ENCODE measurements at places on chromosomes 6 and 20.

GRCh38 chr6:157804448-157805327, 18.4 kb upstream of the SNX9 start:
- DNase-seq, result no peak

DNA sequence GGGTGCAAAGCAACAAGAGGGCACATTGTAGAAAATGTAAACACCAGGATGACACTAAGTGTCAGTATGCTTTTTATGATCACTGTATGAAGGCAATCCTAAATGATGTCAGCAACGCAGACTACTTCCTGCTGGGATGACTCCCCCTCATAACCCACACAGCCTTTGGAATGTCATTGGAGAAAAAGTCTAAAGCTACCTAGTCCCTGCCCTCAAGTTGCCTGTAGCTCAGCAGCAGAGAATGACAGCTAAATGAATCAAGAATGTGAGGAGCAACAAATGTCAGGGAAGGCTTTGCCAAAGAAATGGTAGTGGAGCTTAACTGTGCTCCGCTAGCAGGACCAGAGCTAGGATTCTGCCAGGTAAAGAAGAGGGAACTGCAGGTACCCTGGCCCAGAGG, 555.6 kb downstream of the CD83 start:
- DNase-seq, result no peak

DNA sequence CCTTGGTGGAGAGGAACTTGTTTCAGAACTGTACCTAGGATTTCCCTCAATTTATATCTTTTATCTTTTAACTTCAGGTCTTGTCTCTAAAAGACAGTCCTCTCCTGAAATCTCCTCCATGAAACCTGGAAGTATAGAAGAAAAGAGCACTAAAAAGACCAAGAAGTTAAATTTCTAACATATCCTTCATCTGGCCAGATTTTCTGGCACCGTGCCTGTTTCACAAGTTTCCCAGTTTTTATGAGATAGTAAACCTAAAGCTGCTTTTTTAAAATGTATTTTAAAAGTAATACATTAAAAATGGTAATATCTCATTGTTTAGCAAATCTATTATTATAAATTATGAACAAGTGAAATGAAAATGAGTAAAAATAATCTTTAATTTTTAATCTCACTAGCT, 348.3 kb upstream of the RSPO3 start:
- no peak for DNase-seq

DNA sequence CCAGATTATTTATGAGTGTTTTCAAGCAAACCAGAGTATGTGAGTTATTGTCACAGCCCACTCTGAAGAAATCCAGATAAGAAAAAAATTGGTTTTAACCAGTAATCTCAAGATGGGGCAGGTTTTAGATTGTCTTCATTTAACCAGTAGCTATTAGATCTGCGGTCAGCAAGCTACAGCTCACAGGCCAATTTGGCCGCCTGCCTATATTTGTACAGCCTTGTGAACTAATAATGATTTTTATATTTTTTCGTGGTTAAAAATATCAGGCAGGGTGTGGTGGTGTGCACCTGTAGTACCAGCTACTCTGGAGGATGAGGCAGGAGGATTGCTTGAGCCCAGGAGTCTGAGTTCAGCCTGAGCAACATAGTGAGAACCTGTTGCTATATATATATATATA, 5.0 kb downstream of the FAM209B start:
- DNase-seq, result no peak

- DNase-seq, result no peak
Observed at GRCh38 chr6:105348897-105349296, 54.0 kb downstream of the PREP start.

- no peak for DNase-seq
Observed at GRCh38 chr6:148416330-148416965, 73.8 kb downstream of the SASH1 start.

- DNase-seq, result no peak
Observed at GRCh38 chr6:55827818-55828522, 47.4 kb downstream of the BMP5 start.

All from stimulated activated CD4-positive, alpha-beta T cell treated with anti-CD3 and anti-CD28 coated beads, Interleukin-12 subunit alpha, Interleukin-12 subunit beta, amount 100 ng/mL, for 24 hours (primary cell).